Left renal pelvis (tissue), 4 donors: ENCODE measurements at places on chromosomes 2 and 18. TPM values are rescaled to one million over a fixed set of nuclear protein-coding genes. Genes with fewer than 3 reads are reported as not detected.

TCF23 gene
- 3.2 TPM for polyA plus RNA-seq

- peak; percentile 37 for DNase-seq
These were observed 9.6 kb downstream of the SERPINB8 start for GRCh38 chr18:63979409-63979920.

SCG2 gene
- 1.5 TPM for polyA plus RNA-seq

GRCh38 chr2:204472375-204472774, 72.9 kb upstream of the PARD3B start:
- no peak for DNase-seq

DNA sequence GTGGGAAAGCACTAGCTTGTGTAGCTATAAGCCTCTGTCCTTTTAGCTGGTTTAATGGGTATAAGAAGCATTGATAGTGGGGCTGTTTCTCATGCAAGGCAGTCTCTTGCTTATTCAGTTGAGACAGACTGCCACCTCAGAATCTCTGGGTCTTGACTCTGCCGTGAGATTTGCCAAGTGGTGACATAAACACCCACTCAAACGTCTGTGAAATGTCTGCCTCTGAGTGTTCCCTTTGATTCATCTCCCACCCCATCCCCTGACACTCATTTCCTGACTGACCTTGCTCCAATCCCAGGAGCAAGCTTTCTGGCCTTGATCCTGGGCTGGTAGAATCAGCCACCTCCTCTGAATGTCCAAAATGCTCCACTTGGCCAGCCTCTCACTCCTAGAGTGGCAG, 141.9 kb upstream of the RBMS1 start:
- DNase-seq = no peak

GRCh38 chr2:64842030-64842429, 147.2 kb upstream of the SLC1A4 start:
- DNase-seq = no peak

- no peak for DNase-seq
These were observed 32.3 kb downstream of the TGFBRAP1 start for GRCh38 chr2:105297216-105297615.

GRCh38 chr2:207437136-207437523, 92.6 kb upstream of the CREB1 start:
- DNase-seq = no peak

CNTNAP5 gene
- polyA plus RNA-seq = 0.75 TPM

GRCh38 chr2:38095996-38096861, 20.3 kb upstream of the CYP1B1 start:
- DNase-seq = no peak

ARHGAP25 gene
- 8.1 TPM for polyA plus RNA-seq

- DNase-seq = no peak
These were observed 6.4 kb upstream of the BOK start for GRCh38 chr2:241551998-241552737.

NCKAP5 gene
- polyA plus RNA-seq = 3.1 TPM

DNA sequence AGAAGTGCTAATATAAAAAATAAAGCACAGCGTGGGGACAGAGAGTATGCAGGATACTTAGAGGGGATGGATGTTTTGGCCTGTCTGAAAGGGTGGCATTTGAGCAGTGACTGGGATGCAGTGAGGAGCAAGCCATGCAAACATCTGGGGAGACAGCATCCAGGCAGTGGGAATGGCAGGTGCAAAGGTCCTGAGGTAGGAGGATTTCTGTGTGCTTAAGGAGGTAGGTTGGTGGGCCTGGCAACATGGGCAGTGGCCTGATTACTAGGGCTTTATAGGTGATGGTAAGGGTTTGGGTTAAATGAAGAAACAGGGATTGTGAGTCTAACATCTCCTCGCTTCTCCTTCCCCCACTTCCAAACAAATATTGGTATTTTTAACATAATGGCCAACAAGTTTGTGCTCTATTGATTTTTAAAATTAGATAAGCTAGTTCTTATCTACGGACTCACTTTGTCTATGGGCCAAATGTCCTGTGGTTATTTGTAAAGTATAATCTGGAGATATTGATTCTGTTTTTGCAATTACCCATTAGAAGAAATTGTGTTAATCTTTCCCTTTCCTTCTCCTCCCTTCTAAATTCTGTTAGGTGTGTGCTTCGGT, 2.4 kb downstream of the AOX1 start:
- no peak for DNase-seq

DNA sequence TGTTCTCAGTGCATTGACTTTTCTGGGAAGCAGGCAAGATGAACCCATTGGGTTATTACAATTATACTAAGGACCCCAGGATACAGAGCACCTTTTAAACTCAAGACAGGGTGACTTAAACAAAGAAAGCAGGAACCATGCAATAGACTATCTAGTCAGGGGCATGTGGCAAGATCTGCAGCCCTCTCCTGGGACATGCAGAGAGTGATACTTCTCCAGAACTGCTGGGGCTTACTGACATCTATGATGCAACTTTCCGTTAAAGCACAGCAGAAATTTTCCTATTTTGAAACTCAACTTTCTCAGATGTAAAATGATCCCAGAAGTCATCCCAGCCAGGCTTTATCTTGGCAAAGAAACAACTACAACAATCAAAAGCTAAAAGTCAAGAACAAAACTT, 162.2 kb upstream of the HNMT start:
- DNase-seq = no peak

ANO7 gene
- 0.85 TPM for polyA plus RNA-seq

- DNase-seq = no peak
These were observed 110.2 kb downstream of the BARD1 start for GRCh38 chr2:214699236-214699635.

DNA sequence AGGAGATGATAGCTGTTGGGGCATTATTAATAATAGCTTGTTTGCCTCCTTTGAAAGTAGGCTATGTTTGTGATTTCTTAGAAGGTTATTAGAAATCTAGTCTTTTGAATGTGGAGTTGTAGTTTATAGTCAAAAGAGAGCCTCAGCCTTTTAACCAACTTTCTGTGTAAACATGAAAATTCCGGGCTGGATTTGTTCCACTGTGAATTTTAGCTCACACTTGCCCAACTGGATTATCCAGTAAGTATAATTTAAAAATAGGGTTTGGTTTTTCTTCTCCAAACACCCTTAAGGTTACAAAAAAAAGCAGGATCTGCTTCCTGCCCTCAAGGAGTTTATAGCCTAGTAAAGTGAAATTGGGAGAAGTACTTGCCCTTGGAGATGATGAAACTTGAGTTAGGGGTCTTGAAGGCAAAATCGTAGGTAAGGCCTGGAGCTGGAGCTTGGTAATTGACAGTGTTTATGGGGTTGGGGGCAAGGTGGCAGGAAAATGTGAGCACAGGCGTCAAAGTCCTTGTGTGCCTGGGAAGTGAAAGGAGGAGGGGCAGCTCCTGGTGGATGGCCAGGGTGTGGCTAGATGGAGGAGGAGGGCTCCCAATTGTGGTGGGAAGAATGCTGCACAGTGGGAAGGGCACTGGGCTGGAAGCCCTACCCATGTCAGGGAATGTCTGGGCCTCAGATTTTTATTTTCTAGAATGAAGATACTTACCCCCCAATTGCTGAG, 21.3 kb downstream of the ITGA6 start:
- no peak for DNase-seq

PSMA8 gene
- polyA plus RNA-seq = not detected

IL1RN gene
- 8.7 TPM for polyA plus RNA-seq

- DNase-seq = peak; percentile 58
These were observed at the start of gene TOGARAM2 for GRCh38 chr2:28981016-28981441. Gene TOGARAM2, plus strand, starts transcription at chr2:28981298. Its CDS starts 13,537 bp downstream, at chr2:28994835.

DNA sequence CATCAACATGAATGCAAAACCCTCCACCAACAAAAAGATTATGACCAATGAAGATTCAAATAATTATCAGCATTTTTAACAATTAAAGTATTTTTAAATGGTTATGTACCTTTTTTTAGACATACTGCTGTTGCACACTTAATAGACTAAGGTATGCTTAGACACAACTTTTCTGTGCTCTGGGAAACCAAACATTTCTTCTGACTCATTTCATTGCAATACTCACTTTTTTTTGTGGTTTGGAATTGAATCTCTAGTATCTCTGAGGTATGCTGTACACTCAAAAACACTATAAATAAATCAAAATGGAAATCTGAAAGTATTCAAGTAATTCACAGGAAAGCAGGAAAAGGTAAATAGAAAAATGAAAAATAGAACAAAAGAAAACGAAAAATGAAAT, 247.9 kb upstream of the POU3F3 start:
- DNase-seq = no peak

DNA sequence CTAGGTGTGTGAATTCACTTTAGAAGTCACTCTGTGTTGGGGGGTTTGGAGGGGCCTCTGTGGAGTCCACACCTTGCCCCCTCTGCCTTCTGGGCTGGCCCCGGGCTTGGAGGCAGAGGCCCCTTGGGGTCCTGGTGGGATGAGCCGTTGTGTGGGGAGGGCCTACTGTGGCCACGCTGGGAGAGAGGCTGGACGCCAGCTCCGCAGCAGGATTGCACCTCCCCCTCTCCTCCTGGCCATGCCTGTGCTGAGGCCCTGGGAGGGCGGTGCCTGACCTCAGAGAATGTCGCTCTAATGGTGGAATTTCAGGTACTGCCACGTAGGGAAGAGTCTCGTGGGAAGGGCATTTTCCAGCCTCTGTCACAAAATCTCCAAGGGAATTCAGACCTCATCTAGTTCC, 237.0 kb downstream of the ATAD2B start:
- DNase-seq = no peak

NETO1 gene
- polyA plus RNA-seq = 1.1 TPM

GRCh38 chr18:74183130-74183529, 34.8 kb downstream of the TIMM21 start:
- DNase-seq = no peak

- DNase-seq = no peak
These were observed 36.8 kb downstream of the LAMA3 start for GRCh38 chr18:23725827-23726661.

- no peak for DNase-seq
These were observed 182.6 kb downstream of the ZNF804A start for GRCh38 chr2:184780944-184781343.
